ENCODE measurements at places on chromosomes 5 and 9.
A peak's percentile ranks its signal among the peaks of the same experiment; 100 is the strongest.

DNA sequence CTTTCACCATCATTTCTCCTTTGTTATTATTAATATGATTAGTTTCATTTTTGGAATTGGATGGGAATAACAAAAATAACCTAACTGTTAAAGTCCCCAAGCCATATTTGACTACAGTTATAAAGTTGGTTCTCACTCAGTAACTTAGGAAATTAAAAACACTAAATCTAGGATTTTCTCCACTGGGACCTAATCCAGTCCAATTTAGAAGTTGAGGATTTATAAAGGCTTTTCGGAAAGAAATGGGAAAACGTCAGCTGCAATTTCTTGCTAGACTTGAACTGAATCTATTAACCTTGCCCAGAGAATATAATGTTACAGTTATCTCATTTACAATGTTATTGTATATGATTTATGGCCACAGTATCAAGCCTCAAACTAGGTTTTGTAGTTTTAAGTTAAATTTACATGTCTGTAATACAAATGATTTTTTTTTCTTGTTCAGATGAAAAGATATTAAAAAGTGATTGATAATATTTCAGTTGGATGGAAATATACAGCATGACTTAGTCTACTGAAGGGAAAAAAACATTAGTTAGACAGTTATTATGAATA lies 524.3 kb upstream of the GRAMD2B start:
- no peak for DNase-seq

- no peak for DNase-seq
Measured at GRCh38 chr9:33106827-33107621, 30.6 kb upstream of the SMU1 start.

DNA sequence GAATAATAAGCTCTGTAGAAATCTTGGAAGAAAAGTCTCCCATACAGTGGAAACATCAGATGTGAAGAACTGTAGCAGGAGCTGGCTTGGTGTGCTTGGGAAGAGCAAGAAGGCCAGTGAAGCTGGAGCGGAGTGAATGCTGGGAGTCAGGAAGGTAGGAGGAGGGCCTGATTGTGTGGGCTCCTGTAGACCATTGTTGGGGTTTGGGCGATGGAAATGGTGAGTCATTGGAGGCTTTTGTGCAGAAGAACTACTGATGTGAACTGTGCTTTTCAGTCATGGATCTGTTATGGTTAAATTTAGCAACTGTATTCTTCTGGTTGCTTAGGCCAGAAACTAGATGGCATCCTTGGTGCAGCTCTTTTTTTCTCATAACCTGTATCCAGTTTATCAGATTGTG lies 2.3 kb downstream of the ICE1 start:
- no peak for DNase-seq

DNA sequence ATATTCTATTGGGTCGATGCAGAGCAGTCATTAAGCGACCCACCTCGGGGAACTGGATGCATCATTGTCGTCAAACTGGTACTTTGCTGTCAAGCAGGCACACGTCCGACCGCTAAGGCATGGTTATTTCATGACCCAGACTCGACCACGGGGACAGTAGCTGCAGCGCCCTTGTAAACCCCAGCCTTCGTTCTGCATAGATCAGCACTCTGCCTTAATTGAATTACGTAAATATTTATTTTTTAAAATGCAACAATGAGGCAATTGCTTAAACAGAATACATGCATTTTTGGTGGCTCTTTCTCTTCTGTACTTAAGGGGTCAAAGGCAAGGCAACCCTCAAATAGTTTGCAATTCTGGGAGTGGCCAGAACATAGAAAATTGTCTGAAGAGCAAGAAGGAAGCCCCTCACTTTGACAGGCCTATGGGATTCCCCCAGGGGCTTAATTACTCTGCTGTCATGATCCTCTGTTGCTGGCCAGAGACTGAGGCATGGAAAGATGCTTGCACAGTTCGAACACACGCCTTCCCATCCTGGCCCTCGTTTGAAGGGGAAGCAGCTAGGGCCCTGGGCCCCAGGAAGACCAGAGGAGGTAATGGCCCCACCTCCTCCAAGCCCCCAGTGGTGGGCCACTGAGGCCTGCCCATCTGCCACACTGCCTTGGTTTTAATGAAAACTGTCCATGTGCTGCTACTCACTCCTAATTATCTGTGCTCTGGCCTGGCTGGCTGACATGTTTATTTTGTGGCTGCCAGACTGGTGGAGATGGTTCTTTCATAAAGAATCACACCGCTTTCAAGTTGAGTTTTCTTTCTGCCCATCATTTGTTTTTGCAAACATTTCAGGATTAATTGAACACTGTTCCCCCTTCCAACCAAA lies 169.7 kb upstream of the MAST4 start:
- no peak for DNase-seq

DNA sequence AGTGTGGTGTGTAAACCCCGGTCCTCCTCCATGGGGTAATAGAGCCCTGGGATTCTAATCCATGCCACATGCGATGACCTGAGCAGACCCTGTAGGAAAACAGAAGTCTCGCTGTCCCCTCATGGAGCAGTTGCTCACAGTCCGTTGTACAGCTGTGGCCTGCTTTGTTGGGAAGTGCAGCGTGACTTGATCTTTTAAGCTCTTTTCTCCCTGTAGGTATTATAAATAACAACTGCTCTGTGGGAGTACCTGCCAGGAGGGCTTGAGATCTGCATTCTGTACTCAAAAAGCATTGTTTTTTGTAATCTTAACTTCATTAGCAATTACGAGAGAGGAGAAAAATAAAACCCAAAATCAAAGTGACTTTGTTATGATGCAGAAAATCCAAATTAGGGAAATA lies 17.3 kb downstream of the MEGF10 start:
- DNase-seq, result no peak

GRCh38 chr5:139561655-139562451 lies 714 bp downstream of the UBE2D2 start:
- DNase-seq, result peak; percentile 29

DNA sequence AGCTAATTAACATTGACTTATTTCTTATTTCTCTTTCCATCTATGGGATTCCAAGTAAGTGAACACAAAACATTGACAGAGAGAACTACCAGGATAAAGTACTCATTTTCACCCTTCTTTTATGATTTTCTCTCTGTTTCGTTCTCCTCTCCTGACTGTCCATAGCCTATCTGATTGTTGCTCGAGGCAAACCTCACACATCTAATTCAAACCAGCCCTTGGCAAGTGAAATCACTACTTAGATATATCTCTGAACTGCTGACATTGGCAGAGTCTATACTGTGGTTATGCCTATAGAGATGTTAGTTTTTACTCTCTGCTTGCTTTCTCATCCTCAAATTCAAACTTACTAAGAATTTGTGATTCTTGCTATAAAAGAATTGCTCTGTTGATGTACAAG lies 248.8 kb downstream of the ISL1 start:
- DNase-seq, result no peak

DNA sequence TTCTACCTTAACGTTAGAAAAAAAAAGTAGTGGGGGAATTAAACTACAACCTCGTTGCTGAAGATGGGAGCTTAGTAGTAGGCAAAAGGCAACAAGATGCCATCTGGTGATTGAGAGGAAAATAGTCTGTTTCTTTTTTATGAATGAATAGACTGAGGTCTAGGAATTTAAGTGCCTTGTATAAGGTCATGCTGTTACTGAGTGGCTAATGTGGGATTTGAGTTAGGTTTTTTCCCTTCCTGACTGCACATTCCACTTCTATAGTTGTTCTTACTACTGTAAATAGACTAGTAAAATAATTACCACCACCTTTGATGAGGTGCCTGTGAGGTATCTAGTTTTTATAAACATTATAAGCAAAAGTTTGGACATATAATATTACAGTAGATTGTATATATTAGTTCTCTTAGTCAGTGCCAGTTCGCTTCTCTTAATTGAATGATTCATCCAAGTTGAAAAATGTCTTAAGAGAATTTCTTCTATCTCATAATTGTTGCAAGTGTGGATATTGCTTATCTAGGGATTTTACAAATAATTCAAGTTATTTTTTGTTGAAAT lies 19.1 kb downstream of the FSD1L start:
- no peak for DNase-seq

GRCh38 chr5:110032376-110032775 lies 342.6 kb downstream of the MAN2A1 start:
- DNase-seq, result no peak

- DNase-seq, result no peak
Measured at GRCh38 chr5:13972029-13972428, 27.5 kb upstream of the DNAH5 start.

- no peak for DNase-seq
Measured at GRCh38 chr9:136138566-136138965, 19.9 kb upstream of the TMEM250 start.

GRCh38 chr5:92023141-92023471 lies 640.0 kb upstream of the ARRDC3 start:
- DNase-seq, result no peak

- no peak for DNase-seq
Measured at GRCh38 chr9:118305331-118305730, 601.1 kb downstream of the TLR4 start.

DNA sequence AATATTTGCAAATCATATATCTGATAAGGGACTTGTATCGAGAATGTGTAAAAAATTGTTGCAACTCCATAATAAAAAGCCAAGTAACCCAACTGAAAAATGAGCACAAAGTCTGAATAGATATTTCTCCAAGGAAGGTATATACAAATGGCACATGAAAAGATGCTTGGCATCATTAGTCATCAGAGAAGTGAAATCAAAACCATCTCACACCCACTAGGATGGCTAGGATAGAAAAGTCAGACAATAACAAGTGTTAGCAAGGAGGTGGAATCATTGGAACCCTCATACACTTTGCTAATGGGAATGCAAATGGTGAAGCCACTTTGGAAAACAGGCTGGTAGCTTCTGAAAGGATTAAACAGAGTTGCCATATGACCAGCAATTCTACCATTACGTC lies 182.7 kb downstream of the ERCC6L2 start:
- DNase-seq, result no peak

DNA sequence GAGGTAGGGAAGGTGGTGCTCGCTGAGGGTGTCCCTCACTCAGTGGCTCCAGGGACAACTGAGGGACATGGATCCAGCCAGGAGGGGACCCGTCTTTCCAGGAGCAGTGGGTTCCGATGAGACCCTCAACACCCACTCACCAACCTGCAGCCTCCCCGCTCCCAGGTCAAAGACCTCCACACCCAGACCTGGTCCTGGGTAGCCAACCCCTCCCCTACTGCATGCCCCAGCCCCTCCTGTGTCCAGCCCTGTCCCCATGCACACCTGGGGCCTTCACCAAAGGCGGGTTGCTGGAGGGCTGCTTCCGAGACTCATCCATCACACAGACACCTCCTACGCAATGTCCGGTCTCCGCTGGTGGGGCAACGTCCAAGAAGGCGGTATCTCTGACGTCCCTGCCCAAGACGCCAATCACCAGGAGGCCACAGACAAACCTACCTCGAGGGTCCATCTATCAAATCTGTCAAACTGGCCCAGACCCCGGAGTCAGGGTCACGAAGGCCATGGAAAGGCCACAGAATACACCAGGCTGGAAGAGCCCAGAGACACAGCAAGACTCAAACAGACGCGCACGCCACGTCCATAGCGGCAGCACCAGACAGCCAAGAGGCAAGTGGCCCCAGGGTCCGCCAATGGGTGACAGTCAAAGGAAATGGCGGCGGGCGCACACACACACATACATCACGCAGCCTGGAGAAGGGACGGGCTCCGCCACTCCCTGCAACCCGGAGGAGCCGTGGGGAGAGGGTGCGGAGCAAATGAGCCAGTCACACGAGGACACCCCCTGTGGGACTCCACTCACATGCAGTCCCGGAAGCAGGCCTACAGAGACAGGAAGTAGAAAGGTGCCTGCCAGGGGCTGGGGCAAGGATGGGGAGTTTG lies 10.8 kb downstream of the NACC2 start:
- DNase-seq, result no peak

- no peak for DNase-seq
Measured at GRCh38 chr5:115577741-115578140, 24.5 kb downstream of the TICAM2 start.

- no peak for DNase-seq
Measured at GRCh38 chr9:2493529-2493928, 128.1 kb upstream of the VLDLR start.

- DNase-seq, result no peak
Measured at GRCh38 chr9:68996462-68996861, 17.5 kb downstream of the PRKACG start.

DNA sequence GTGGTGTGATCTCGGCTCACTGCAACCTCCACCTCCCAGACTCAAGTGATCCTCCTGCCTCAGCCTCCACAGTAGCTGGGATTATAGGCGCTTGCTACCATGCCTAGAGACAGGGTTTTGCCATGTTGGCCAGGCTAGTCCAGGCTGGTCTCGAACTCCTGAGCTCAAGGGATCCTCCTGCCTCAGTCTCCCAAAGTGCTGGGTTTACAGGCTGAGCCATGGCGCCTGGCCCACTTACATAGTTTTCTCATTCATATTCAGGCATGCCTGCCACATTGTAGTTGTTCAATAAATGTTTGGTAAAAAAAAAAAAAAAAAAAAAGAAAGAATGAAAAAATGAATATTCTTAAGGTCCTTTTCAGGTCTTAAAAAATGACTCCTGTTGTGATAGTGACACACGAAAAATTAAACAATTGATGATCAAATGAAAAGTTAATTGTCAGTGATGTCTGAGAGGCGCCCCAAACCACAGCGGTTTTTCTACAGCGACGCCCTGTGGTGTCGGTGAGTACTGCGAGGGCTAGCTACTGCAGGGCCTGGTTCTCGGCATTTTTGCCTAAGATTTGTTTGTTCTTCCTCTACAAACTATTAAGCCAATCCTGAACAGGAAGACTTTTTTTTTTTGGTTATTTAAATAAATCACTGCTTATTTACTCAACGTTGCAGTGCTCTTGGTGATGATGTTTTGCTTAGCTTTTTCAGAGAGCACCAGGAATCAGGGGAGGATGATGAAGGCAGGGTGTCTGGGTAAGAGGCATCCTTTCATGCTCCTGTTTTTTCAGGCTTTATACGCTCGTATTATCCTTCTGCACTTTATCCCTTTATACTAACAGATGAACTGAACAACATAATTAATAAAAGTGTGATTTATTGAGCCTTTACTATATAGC lies 67.0 kb upstream of the DPYSL3 start:
- no peak for DNase-seq

DNA sequence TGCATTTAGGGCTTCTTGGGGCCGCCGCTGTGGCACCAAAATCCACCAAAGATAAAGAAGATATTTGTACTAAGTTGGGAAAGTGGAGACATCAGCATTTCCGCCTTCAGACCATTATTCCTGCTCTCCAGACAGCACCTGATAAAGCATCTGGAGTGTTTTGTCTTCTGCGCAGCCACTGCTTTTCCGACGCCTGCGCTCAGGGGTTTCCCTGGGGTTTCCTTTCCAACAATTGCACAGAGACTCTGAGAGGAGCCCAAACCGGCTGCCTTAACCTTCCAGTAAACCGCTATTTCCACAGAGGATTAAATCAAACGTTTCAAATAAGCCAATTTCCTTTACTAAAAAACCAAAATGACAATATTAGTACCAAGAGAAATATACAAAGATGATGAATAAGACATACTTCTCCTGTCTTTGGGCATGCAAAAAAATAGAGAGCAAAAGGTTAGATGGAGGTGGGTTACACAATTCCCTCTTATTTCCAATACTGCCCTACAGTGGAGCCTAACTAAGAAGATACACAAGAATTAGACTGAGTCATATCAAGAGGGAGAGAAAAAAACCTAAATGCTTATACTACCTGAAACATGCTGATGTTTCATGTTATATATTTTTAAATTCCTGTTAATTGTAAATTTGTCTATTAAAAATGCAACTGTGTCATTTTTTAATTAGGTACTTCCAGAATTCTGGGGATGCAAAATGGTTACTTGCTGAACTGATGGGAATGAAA lies 98.4 kb downstream of the MAPKAP1 start:
- DNase-seq, result no peak

Data from activated CD4-positive, alpha-beta T cell treated with anti-CD3 and anti-CD28 coated beads for 24 hours (primary cell).